ENCODE measurements at places on chromosomes 12 and 14.

GRCh38 chr14:103086771-103087342, 2.8 kb downstream of the LBHD2 start:
- no peak for DNase-seq

DNA sequence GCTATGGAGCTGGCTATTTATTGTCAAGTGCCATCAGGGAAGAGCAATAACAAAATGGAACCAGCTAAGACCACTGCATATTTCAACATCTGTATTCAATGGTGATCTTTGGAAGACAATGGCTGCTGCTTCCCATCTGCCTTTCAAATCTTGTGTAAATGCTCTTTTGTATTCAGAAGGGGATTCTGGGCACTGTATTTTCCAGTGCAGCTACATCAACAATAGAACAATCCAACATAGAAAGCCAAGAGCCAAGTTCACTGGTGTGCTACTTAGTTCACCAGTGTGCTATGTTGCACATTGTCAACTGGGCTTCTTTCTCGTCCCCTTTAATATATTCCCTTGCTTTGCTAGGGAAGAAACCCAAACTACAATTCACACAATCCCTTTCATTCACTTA, 128.8 kb upstream of the OR4E1 start:
- no peak for DNase-seq

GRCh38 chr14:97994020-97994531, 1196.9 kb downstream of the VRK1 start:
- no peak for DNase-seq

- DNase-seq = no peak
These were observed 110.2 kb downstream of the PLXNC1 start for GRCh38 chr12:94258593-94258992.

DNA sequence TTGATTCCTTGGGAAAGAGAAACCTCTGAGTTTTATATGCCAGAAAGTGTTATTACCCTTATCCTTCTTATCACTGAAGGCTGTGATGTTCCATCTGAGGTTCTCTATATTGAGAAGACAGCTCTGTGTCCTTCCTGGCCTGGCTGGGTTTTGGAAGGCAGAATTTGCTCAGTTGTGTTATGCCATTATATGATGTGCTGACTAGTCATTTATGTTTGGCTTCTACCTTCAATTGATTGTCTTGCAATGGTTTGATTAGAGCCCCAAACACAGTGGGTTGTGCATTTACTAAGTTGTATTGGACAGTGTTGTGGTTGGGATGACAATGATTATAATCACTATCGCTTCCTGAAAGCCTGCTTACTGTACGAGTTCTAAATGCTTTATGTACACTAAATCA, 265.7 kb downstream of the SNAPC1 start:
- DNase-seq = no peak

DNA sequence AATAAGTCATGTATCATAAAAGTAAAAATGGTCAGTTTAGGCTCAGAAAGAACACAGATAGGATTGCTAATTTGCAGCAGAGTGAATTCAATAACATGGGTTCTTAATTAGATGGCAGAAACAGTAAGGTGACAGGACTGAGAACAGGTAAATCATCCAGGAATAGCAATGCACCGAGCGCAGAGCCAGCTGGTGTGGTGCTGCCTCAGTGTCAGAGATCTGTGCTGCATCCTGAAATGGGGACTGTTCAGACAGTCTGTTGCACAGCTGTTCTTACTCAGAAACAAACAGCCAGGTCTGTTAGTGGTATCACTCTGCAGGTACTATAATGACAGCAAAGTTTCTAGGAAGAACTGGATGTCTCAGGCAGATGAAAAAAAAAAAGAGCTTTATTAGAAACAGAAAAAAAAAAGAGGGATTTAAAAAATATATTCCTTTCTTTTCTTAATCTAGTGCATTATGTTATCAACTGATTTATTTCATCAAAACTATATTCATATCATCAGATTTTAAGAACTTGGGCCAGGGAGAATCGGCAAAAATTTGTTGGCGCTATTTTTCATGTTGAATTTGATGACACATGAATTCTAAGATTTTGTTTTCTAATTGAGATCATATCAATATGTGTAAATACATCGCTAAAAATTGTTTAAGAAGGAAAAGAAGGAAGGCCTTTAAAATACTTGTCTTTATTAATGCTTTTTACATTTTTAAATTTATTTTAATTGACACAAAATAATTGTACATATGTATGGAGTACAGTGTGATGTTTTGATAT, 501.8 kb downstream of the PRKD1 start:
- DNase-seq = no peak

DNA sequence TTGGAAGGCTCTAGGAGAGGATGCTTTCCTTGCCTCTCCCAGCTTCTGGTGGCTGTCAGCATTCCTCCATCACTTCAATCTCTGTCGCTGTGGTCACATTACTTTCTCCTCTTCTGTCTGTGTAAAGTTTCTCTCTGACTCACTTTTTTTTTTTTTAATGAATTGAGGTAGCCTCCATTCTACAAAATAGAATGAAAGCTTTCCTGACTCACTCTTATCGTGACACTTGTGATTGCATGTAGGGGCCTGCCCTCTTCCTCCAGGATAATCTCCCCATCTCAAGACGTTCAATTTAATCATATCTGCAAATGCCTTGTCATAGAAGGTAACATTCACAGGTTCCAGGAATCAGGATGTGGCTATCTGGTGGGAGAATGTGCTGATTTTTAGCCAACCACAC, 153.5 kb upstream of the HMGA2 start:
- DNase-seq = no peak

DNA sequence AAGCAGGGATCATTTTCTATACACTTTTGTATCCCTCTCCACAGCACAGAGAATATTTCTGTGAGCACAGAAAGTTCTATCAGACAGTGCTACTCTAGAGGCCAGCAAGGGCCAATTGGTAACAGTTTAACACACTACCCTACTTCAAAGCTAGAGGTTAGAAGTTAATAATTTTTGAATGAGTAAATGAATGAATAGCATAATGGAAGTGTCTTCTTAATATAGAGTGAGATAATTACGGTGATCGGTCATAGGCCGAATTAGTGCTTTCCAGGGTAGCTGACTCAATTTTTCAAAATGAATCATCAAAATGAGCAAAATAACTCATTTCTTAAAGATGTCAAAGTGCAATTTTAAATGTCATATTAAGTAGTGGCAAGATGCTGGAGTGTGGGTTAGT, 67.0 kb upstream of the CCDC198 start:
- DNase-seq = no peak

DNA sequence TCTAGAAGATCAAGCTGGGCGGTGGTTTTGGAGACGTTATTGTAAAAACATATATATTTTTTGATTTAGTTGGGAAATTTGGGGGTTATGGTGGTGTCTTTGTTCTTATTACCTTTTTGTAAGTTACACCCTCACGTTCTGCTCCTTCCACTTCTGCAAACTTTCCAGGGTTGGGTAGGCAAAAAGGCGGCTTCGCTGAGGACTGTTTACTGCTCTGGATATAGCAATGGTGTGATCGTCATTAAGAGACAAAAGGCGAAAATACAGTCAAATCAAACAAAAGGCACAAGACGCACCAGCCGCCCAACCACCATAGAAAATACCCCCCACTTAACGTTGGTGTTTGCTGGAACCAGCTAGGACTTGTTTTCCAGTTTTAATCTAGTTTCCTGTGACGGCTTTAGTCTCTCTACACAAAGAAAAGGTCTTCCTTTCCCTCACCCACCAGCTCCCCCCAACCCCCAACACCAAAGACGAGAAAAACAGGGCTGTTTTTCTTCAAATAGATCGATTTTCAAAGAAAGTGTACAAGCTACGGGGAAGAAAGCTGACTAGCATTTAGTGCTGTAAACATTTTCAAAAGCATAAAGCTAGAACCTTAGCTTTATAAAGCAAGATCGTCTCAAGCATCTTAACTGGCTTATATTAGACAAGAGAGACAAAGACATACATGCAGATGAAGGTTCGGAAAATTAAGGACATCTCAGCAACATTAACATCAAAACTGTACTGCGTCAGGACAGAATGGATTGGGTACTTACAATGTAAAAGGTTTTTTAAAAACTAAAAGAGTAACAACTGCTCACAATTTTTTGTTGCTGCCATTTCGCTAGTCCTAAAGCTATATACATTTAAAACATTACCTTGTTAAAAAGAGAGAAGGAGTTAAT, 2.0 kb upstream of the SETD1B start:
- peak; percentile 26 for DNase-seq

- DNase-seq = no peak
These were observed 45.3 kb downstream of the R3HDM2 start for GRCh38 chr12:57385586-57385985.

DNA sequence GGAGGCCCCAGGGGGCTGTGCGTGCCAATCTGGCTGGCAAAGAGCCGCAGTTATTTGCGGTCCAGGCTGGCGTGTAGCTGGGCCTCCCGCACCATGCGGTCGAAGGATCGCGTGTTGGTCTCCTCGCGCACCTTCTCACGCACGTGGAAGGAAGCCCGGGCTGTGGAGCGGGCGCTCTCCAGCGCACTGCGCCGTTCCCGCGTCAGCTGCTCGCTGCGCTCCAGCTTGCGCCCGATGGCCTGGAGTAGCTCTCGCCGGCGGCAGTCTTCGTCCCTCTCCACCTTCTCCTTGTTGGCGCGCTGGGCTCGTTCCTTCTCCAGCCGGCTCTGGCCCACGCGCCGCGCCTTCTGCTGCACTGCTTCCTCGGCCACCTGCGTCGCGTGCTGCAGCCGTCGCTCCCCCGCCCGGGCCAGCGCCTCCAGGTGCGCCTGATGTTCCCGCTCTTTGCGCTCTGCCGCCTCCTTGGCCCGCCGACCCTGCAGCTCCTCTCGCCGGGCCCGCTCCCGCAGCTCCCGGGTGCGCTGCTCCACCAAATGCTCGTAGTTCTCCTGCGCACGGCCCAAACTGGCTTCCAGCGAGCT, 3.1 kb downstream of the CCDC177 start:
- DNase-seq = no peak

DNA sequence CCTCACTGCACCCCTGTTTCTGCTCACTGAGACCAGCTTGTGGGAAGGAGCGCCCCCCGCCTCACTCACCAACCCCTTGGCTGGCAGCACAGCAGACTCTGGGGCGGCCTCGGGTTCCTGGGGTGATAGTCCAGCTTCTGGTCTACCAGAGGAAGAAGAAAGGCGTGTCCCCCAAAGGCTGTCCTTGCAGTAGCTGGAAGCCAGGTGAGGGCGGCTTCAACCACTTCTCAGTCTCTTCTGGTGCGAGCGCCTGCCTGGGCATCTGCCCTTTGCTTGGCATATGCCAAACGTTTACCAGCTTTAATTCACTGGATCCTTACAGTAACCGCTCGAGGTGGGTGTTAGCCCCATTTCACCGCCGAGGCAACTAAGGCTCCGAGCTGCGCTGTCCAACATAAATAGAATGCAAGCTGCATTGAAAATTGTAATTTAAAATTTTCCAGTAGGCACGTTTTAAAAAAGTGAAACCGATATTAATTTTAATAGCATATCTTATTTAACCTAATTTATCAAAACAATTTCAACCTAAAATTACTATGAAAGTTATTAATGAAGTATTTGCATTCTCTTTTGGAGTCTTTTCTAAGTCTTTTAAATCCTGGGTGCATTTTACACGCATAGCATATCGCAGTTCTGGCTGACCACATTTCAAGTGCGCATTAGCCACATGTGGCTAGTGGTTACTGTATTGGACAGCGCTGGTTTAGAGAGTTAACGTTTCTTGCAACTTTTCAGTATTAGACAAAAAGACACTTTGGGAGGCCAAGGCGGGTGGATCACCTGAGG, 872 bp downstream of the FAM177A1 start:
- DNase-seq = peak; percentile 22

GRCh38 chr12:6963791-6964413, 6.6 kb downstream of the PHB2 start:
- DNase-seq = no peak

DNA sequence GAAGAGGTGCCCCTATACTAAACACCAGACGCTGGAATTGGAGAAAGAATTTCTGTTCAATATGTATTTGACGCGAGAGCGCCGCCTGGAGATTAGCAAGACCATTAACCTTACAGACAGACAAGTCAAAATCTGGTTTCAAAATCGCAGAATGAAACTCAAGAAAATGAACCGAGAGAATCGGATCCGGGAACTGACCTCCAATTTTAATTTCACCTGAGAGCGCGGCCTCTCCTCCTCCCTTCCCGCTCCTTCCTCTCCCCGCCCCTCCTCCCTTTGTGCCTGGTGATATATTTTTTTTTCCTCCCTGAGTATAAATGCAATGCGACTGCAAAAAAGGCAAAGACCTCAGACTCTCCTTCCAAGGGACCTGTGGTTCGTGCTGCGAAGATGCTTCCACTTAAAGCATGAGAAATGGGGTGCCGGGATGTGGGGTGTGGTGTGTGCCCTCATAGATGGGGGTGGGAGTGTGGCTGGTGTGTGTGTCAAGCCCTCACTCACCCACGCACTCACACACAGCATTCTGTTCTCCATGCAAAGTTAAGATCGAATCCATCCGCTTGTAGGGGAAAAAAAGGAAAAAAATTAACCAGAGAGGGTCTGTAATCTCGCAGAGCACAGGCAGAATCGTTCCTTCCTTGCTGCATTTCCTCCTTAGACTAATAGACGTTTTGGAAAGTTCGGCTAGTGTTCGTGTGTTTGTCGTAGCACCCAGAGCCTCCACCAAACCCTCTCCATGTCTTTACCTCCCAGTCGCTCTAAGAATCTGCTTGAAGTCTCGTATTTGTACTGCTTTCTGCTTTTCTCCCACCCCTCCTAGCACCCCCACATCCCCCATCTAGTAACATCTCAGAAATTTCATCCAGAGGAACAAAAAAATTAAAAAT, 4.5 kb downstream of the HOXC10 start:
- no peak for DNase-seq

GRCh38 chr12:54658306-54659264, 10.4 kb upstream of the DCD start:
- DNase-seq = peak; percentile 29

- DNase-seq = no peak
These were observed 961.9 kb downstream of the TMEM121 start for GRCh38 chr14:106488291-106488690.

DNA sequence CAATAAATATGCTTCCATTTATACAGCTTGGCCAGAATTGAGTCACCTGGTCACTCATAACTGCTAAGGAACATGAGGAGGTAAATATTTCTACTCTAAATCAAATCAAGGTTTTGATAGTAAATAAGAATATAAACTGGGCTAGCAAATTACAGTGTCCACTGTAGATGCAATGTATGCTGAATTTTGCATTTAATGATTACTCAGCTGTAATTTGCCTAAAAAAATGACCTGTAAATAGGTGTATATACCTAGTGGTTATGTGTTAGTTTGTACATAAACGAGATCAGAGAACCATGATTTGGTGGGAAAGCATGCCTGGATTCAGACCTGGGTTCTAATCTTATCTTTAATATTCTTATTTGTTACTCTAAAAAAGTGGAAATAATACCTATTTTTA, 76.6 kb upstream of the CNTN1 start:
- no peak for DNase-seq

DNA sequence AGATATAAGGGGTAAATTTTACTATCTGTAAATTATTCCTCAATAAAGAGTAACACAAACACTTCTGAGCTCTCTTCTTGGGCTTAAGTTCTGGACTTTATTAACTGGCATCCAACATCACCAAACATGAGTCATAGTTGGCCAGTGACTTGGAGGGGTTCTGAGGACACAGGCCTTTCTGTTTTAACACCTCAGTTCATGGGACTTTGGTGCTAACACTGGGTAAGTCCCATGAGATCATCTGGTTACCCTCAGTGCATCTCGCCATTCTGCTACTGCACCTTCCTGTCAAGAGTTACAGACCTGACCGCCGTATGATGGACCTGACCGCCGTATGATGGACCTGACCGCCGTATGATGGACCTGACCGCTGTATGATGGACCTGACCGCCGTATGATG, 9.9 kb downstream of the SLC15A4 start:
- DNase-seq = no peak

Measured in activated T-cell treated with anti-CD3 and anti-CD28 coated beads for 1 hour (primary cell).